ENCODE measurements at places on chromosomes 16 and 17. TPM values are rescaled to one million over a fixed set of nuclear protein-coding genes. Genes with fewer than 3 reads are reported as not detected.

GUCY2D gene
- total RNA-seq: not detected

- peak; percentile 21 for DNase-seq
- no peak overlapping the region for H3K4me3 ChIP-seq
- peak overlapping the region; percentile 64 for H3K27ac ChIP-seq
- no peaks in the 10 kb centered on the region for H3K27me3 ChIP-seq
- H3K36me3 ChIP-seq: peaks cover 67% of the 10 kb centered on the region
Observed at GRCh38 chr17:80647746-80648145, 103.1 kb downstream of the RPTOR start.

DNA sequence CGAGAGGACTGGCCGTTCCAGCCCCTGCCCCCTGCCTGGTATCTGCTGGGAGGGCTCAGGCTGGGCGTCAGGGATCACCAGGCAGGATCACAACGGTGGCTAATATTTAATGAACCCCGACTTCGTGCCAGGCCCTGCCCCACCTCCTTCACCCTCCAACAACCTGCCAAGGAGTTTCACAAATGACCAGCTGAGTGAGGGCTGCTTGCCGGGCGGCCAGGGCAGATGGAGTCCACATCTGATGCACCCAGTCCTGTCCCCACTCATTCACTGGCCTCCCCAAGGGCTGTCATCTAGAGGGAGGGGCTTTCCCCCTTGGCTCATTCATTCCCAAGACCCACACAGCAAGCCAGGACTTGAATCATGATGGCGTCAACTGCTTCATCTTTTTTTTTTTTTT lies 17.5 kb downstream of the UBALD1 start:
- no peak overlapping the region for H3K4me3 ChIP-seq
- H3K27me3 ChIP-seq: no peaks in the 10 kb centered on the region
- no peak for DNase-seq
- H3K4me1 ChIP-seq: no peaks in the 10 kb centered on the region
- H3K27ac ChIP-seq: no peak overlapping the region

DNA sequence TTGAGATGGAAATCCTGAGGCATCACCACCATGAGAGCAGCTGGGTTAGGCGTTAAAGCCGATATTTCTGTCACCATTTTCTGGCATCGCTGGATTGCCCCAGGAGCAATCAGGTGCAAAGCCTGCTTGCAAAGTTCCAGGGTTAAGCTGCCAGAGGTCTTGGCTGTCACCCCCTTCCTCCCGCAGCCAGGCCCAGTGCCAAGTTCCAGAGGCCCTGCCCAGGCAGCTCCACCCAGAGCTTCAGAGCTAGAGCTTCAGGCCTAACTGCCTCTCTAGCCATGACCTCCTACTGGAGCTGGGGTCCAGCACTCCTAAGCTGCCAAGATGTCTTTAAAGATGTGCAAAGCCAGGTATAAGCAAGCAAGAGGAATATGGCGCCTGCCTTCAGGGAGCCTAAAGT lies 8.8 kb upstream of the TMEM238L start:
- DNase-seq: no peak
- H3K4me3 ChIP-seq: no peak overlapping the region
- H3K27ac ChIP-seq: no peak overlapping the region
- no peaks in the 10 kb centered on the region for H3K27me3 ChIP-seq
- no peaks in the 10 kb centered on the region for H3K36me3 ChIP-seq
- H3K4me1 ChIP-seq: no peaks in the 10 kb centered on the region
